Cardiac muscle cell (in vitro differentiated cells and primary cell): ENCODE measurements at places on chromosomes 4 and X. TPM values are rescaled to one million over a fixed set of nuclear protein-coding genes. Genes with fewer than 3 reads are reported as not detected.

The PRR32 gene
- 1.5 TPM in 1 of 2 replicates, not detected in the other for total RNA-seq

The STK32B gene
- total RNA-seq: not detected in 2 replicates

The POU4F2 gene
- 0.33 TPM in 1 of 2 replicates, not detected in the other for total RNA-seq

The ATP5ME gene
- total RNA-seq: 177 and 254 TPM in 2 replicates

The BMPR1B gene
- 0.42 and 1.8 TPM in 2 replicates for total RNA-seq

The LRP2BP gene
- total RNA-seq: 0.63 TPM in 2 replicates

The SMIM10 gene
- 2.4 and 2.6 TPM in 2 replicates for total RNA-seq

The TEC gene
- 3.2 and 4.1 TPM in 2 replicates for total RNA-seq

The ZNF732 gene
- 1.7 and 2.2 TPM in 2 replicates for total RNA-seq

The LAMTOR3 gene
- total RNA-seq: 24.8 and 36.0 TPM in 2 replicates

The SSX2B gene
- not detected in 2 replicates for total RNA-seq

The MSX1 gene
- 15.6 and 25.2 TPM in 2 replicates for total RNA-seq

The DUX4 gene
- total RNA-seq: not detected in 2 replicates

The HS6ST2 gene
- total RNA-seq: 20.6 and 27.1 TPM in 2 replicates

GRCh38 chr4:99383833-99384392 lies 31.4 kb upstream of the ADH1C start:
- no peak for DNase-seq
- no peaks in the 10 kb centered on the region for H3K36me3 ChIP-seq
- no peaks in the 10 kb centered on the region for H3K27me3 ChIP-seq
- H3K4me1 ChIP-seq: no peaks in the 10 kb centered on the region
- no peak overlapping the region for H3K27ac ChIP-seq

GRCh38 chr4:110877778-110878370 lies 255.0 kb upstream of the PITX2 start:
- no peaks in the 10 kb centered on the region for H3K36me3 ChIP-seq
- no peaks in the 10 kb centered on the region for H3K27me3 ChIP-seq
- no peaks in the 10 kb centered on the region for H3K4me1 ChIP-seq
- no peak for DNase-seq
- H3K27ac ChIP-seq: no peak overlapping the region

DNA sequence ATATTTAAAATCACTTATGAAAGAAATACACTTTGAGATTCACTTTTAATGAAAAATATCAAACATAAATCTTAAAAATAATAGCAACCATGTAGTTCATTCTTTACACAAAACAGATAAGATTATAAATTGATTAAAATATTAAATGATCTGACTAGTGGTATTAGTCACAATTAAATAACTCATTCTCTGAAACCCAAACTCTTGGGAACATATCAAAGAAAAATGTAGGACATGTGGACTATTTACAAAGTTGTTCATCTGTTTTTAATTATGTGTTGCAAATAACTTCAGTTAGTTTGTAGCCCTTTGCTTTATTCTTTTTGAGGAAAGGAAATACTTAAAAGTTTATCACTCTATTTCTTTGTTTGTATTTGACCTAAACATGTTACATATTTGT lies 9.5 kb upstream of the GUCY1A1 start:
- no peaks in the 10 kb centered on the region for H3K27me3 ChIP-seq
- H3K36me3 ChIP-seq: no peaks in the 10 kb centered on the region
- DNase-seq: no peak
- no peak overlapping the region for H3K4me3 ChIP-seq
- no peak overlapping the region for H3K27ac ChIP-seq

DNA sequence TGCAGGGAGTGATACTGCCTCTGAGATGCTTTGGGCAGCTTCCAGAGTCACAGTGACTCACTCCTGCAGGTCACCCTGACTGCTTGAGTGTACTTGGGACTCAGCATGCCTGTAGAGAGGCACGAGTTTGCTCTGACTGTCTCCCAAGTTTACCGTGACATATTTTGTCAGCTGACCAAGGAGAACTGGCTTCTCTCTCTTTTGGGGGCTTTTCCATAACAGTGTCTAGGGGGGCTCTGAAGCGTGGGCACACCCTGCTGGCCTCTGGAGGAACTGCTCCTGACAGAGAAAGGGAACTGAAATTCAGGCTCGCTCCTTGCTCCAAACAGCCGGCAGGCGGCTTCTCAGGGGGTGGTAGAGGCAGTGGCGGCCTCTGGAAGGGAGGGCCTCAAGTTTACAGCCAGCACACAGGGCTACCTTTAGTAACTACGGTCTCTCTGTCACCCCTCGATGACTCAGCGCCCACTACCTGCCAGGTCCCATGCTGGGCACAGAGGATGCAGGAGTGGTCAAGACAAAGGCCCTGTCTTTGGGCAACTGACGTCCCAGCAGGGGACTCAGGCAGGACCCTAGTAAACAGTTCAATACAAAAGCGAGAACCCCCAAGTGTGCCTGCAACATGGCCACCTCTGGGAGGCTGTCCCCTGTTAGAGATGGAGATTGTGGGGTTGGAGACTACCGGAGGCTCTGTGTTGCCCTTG lies 17.8 kb downstream of the ZNF185 start:
- H3K36me3 ChIP-seq: no peaks in the 10 kb centered on the region
- H3K27ac ChIP-seq: no peak overlapping the region
- peak; percentile 32 for DNase-seq

DNA sequence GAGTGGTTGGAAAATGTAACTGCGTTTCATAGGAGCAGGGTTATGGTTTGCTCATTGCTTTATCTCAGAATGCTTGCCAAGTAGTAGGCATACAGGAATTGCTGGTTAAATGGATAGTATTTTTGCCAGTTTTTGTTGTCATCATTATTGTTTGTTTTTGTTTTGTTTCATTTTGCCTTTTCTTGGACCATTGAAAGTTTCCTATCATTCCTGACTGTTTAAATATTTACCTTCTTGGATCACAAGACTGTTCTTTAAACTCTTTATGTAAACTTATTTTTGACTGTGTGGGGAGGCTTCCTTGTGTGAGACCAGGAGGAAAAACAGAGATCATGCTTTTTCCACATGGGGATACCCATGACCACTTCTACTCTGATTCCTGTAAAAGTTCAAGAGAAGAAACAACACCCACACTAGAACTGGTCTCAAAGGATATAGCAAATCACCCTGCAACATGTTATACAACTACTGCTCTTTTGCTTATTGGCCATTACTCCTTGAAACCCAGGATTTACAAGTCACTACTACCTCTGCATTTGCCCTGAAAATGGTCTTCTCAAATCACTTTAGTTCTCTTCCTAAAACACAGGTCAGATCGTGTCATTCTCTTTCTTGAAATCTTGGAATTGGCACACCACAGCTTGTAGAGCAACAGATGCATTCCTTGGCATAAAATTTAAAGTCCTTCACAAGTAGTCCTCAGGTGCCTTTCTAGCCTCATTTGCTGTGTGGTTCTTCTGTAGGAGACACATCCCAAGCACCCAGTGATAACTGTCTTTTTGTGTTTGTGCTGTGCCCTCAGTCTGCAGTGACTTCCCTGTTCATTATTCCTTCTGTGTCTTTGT lies 51.3 kb downstream of the FNIP2 start:
- no peaks in the 10 kb centered on the region for H3K36me3 ChIP-seq
- H3K27ac ChIP-seq: peak overlapping the region; percentile 27
- no peak for DNase-seq
- no peaks in the 10 kb centered on the region for H3K27me3 ChIP-seq

DNA sequence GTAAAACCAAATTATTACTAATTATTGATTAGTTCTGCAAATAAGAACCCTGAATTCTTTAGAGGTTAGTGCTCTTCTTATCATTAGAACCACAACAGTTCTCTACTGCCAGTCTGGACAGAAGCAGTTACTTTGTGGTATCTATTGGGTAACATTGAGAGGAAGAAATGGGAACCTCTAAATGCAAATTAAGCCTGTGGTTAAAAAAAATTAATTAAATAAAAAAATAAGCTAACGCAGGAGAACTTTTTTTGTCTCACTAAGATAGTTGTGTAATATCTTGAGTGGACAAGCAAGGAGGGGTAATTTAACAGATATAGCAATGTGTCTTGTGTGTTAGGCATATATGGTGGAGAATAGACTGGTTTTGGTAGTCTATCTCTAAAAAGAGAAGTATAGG lies 32.9 kb upstream of the TET2 start:
- H3K27ac ChIP-seq: no peak overlapping the region
- H3K27me3 ChIP-seq: no peaks in the 10 kb centered on the region
- no peaks in the 10 kb centered on the region for H3K4me1 ChIP-seq
- H3K4me3 ChIP-seq: no peak overlapping the region
- DNase-seq: peak; percentile 49

GRCh38 chr4:157897855-157898370 lies 274.9 kb downstream of the GASK1B start:
- DNase-seq: no peak
- H3K27ac ChIP-seq: no peak overlapping the region

DNA sequence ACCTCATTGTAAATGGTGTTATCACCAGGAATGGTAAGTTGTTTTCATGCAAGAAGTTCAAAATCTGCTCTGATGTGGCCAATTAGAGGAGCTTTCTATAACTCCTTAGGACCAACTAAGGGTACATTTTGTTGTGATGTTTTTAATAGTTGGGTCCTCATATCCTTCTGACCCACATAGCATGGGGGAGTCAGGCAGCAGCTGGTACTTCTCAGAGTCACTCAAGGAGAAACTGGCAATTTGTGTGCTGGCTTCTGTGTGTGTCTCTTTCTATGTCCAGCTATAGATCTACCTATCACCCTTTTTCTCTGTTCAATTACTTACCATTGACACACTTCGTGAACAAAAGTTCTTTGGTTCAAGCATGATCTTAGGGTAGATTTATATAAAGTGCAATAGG lies 194.3 kb upstream of the TENM3 start:
- no peaks in the 10 kb centered on the region for H3K36me3 ChIP-seq
- no peaks in the 10 kb centered on the region for H3K4me1 ChIP-seq
- no peak overlapping the region for H3K4me3 ChIP-seq

DNA sequence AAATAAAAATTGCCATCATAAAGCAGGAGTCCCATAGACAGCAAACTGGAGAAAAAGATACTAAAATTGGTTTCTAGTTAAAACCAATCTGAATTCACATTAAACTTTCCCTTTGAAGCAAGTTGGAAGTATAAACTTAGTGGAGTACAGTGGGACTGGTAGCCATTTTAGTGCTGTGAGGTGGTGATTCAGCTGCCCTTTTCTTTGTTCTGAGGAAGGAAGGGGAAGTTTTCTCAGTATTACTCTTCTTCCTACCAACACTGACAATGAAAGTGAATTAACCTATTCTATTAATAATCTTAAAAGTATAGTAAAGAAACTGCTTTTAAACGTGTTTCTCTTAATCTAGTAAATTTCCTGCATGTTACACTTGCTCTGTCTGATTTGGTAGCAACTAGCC lies 36.7 kb downstream of the SLC9A6 start:
- H3K4me1 ChIP-seq: no peaks in the 10 kb centered on the region
- no peak overlapping the region for H3K27ac ChIP-seq
- no peaks in the 10 kb centered on the region for H3K36me3 ChIP-seq
- no peak overlapping the region for H3K4me3 ChIP-seq
- H3K27me3 ChIP-seq: no peaks in the 10 kb centered on the region

DNA sequence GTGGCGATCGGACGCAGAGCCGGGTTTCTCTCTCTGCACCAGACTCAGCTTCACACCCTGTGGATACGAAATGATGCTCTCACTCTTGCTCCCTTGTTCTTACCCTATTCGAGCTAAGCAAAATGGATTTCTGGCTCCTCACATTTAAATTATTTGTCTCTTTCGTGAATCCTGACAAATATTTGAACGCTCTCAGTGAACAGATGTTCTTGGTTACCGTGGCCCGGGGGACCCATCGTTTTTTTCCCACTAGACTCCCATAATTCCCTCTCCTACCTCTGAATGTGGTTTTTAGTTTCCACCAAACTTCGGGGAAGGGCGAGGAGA lies 630 bp downstream of the SMARCA5 start:
- peaks cover 16% of the 10 kb centered on the region for H3K36me3 ChIP-seq
- H3K4me1 ChIP-seq: peaks cover 15% of the 10 kb centered on the region
- H3K27me3 ChIP-seq: no peaks in the 10 kb centered on the region
- no peak for DNase-seq
- peak overlapping the region; percentile 77 for H3K4me3 ChIP-seq
